ENCODE measurements at places on chromosomes 11 and 22.
A peak's percentile ranks its signal among the peaks of the same experiment; 100 is the strongest.

DNA sequence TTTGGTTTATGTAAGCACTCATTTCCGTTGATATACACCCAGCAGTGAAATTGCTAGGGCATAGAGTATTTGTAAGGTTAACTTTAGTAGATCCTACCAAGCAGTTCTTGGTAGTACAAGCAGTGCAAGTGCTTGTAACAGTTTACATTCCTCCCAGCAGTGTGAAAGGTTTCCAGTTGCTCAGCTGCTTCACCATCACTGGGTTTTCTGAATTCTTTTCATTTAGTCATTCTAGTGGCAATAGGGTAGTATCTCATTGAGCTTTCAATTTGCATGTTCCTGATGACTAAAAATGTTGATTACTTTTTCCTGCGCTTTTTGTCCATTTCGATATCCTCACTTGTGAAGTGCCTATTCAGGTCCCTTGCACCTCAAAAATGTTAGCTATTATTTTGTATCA is 34.3 kb downstream of the ZNF202 start:
- no peak for DNase-seq

DNA sequence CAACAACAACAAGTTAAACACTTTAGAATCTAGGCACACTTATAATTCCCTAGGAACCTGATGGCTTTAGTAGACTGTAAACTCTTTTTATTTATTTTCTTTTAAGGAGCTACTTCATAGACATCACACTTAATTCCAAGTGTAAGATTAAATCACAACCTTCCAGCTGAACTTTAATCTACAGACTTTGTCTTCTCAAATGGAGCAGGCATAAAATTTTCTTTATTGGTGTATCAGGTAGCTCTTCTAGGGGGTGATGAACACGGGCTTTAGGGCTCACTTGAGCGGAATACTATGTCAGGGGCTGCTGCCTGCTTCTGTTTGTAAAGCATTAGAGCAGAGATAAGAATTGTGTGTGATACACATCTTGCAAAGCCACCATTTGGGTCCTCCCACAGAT is 525.8 kb upstream of the FAT3 start:
- DNase-seq = no peak

DNA sequence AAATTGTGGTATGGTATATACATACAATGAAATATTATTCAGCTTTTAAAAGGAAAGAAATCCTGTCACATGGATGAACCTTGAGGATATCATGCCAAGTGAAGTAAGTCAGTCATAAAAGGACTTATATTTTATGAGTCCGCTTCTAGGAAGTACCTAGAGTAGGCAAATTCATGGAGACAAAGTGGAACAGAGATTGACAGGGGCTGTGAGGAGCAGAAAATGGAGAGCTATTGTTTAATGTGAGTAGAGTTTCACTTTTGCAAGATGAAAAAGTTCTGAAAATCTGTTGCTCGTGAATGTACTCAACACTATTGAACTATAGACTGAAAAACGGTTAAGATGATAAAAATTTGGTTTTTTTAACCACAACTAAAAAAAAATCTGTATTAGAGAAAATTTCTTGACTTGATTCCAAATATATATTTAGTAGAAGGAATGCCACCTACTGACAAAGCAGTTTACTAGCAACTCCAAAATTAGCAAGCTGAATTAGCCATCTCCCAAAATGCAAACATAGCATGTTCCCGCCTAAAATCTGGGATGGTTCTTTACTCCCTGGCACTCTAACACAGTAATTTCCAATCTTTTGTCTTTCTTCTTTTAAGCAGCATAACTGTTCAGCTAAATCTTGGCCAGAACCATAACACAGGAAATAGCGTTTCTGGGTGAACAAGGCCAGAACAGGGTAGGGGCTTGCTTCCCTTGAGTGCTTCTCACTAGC is 1.5 kb downstream of the UFD1 start:
- DNase-seq = no peak

DNA sequence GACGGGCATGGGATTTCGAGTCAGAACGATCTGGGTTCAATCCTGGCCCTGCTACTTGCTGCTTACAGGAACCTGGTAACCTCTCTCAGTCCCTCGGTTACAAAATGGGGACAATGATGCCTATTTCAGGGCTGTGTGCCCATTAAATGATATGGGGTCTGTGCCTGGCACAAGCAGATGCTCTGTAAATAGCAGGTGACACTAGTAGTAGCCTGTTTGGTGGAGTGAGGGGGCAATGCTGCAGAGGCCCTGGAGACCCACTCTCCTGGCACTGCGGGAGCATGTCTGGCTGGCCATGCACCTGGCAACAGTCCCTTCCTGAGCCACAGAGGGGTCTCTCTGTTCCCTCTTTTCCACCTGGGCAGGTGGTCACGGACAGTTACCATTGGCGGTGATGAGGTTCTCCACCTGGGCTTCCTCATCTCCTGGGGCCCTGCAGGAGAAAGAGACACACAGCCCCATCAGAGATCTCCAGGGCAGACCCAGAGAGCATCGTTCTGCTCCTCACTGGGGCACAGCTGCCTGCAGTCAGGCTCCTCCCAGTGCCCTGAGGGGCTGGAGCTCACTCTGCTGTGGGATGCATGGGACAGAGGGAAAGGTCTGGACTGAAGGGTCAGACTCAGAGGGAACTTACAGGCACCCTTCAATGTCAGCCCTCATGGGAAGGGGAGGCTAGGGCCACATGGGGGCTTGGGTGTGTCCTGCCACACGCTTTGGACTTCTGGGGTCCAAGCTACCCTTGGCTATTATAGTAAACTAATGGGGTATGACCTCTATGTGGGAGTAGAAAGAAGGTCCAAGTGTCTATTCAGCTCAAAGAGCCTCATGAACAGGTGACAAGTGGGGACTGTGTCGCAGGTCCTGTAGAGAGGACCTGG is 15.6 kb upstream of the FXYD2 start:
- peak; percentile 1 for DNase-seq

DNA sequence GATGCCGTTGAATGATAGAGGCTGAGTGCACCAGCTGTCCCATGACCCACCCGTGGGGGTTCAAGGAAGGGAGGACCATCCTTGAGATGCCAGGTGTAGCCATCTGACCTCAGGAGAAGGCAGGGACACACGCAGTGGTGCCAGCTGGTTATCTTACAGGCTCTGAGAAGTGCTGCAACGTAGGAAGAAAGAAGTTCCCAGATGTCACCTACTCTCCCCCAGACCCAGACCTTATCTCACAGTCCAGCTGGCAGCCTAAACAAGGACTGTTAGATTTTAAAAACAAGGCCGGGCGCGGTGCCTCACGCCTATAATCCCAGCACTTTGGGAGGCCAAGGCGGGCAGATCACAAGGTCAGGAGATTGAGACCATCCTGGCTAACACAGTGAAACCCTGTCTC is 1307.6 kb downstream of the TBC1D22A start:
- no peak for DNase-seq

DNA sequence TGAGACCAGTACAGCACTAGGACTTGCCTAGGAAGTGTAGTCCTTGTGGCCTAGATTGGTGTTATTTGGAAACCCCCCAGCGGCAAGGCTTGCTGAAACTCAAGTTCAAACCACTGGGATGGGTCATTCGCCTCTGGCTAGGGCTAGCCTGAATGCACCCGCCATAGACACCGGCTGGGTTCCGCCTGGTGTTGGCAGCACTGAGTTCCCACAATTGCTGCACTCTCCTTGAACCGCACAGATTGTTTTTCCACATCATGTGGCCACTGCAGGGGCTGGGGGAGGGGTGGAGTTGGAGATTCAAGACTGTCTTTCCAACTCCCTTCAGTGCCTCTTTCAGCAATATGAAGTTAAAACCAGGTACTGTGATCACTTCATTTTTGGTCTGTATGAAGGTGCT is 43.1 kb downstream of the CCDC73 start:
- no peak for DNase-seq

DNA sequence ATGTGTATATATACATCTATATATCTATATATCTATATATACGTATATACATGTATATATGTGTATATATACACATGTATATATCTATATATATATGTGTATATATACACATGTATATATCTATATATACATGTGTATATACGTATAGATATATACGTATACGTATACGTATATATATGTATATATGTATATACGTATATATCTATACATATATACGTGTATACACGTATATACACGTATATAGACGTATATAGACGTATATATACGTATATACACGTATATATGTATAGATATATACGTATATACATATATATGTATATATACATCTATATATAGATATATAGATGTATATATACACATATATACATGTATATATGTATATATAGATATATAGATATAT is 25.1 kb upstream of the CAPRIN1 start:
- no peak for DNase-seq

DNA sequence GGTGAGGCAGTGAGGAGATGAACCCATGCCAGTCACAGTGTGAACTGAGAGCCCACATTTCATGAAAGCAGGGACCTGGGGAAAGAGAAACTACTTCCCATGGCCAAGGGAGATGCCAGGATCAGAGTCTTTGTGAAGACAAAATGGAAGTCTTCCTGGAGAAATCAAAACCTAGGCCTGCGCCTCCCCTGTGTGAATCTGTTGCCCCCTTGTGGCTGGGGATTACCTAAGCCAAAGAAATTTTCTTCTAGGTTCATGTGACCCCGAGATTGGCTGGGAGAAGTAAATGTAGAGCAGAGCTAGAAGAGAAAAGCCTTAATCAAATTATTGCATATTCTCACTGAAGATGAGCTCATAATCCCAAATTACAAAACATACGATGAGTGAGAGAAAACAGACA is 1075.3 kb downstream of the TBC1D22A start:
- no peak for DNase-seq

DNA sequence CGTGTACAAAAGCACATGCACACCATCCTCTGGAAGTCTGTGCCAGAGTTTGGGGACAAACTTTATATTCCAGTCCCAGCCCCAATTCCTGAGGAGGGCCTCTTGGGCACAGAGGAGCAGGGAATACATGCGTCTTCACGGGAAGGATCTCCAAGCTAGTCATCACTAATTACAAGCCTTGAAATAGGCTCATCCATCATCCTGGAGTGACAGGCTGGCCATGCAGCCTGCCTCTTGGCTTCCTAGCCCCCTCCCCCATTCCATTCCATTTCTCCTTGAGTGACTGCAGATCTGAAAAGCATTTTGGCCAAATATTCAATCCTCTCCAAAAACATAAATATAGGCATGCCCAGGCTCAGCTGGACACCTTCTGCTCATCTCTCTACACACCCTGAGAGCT is 24.8 kb downstream of the SERPING1 start:
- no peak for DNase-seq
